Pulmonary artery endothelial cell (primary cell): ENCODE measurements at places on chromosomes 2 and 18.

DNA sequence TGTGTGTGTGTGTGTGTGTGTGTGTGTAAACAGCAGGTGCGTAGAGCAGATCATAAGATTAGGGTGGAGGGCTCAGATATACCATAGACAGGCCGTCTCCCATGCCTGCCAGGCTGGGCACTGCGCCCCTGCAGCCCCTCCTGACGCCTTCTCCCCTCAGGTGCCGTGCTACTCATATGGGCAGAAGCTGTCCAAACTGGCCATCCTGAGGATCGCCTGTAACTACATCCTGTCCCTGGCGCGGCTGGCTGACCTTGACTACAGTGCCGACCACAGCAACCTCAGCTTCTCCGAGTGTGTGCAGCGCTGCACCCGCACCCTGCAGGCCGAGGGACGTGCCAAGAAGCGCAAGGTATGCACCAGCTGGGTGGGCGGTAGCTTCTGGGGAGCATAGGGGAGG is 10.0 kb downstream of the ATOH8 start:
- no peak for DNase-seq

DNA sequence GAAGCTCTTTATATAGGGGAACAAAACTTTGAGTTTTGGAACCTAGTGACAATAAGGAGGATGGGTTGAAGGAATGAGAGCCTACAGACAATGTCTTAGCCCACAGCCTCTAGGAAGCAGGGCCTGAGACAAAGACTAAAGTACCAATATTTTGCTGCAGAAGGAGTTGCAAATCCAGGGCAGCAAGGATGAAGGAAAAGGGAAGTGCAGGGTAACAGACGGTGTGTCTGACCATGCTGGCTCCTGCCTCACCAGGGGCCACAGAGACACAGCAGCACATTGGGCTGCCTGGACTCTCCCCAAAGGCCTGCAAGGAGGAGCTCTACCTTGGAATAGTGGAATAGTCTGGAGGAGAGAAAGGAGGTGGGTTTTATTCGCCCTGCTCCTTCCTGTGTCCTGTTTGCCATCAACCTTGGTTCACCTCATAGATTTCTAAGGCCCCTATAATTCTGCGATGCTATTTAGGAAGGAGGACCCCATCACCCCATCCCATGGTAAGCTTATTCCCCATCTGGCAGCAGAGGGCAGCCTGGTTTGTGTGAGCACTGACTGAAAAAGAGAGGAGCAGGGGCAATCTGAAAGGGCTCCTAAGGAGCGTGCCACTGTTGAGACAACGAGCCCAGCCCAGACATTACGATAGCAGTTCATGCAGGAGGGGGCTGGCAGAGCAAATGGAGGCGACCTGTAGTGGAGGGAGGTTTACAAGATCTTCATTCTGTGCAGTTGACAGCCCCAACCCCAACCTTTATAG is 143.4 kb downstream of the MGAT5 start:
- no peak for DNase-seq

DNA sequence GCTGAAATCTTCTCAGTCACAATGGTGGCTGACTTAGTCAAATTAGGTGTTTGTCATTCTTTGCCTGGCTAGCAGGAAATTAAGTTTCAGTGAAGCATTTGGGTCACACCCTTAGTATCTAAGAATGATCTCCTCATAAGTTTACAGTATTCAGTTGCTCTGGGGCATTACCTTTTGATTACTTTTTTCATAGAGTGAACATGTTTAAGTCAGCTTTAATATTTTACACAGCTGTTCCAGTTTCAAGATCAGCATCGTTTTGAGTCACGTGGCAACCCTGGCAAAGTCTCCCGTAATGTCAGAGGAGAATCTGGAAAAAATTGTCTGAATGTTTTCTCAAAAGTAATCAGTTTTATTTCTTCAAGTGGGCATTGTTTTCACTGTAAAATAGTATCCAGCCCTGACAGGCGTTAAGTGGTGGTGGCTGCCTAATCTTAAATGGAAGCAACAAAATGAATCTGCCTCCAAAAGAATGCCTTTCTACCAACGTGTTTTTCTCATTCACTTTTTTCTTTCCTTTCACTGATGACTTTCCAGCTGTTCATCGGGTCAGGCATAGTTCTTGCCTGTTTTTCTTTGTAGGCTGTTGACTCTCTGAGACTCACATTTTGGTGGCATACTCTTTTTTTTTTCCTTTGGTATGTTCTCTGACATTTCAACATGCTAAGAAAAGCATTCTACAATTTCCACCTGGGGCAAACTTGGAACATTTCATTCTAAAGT is 319.6 kb upstream of the TCF4 start:
- DNase-seq: no peak

DNA sequence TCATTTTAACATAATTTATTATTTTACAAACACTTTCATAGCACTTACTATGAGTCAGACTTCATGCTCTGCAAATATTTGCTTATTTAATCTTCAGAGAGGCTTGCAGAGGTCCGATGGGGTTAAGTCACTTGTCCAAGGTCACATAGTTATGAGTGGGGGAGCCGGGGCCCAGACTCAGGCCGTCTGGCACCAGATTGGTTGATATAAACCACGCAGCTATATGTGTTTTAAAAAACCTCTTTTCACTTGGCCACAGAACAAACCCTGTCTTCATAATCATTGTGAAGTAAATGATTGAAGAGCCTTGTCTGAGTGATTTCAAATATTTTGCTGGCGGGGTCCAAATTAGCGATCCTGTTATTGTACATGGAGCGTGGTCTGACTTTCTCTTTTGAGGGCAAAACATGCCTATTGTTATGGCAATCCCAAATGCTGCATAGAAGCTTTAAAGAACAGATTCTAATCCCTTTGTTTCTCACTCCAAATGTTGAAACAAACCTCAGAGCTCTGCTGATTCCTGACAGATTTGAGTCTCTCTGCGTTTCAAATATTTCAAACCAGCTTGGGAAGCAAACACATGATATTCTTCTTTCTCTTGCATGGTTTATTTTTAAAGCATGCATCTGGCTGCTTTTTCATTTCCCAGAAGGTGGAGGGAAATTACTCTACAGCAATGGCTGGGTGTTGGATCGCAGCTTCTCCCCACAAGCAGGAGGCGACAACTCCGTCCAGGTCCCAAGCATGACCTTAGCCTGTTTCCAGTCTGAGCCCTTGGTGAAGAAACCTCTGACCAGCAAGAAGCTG is 142.4 kb downstream of the DDX1 start:
- DNase-seq: no peak

- DNase-seq: no peak
Measured at GRCh38 chr2:238134393-238134785, 4.1 kb upstream of the KLHL30 start.

DNA sequence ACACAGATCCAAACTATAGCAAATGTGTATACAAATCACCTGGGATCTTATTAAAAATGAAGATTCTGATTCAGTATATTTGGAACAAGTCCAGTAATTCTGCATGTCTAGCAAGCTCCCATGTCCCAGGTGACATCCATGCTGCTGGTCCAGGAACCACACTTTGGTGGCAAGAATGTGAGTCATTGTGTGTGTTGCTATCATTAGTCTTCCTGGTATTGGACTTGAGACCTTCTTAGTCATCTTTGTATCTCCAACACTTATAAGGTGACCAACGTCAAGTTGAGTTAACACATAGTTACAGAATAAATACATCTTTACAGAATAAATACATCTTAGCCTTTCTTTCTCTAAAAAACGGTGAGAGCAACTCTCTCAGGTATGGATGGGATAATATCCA is 107.9 kb upstream of the NDUFV2 start:
- DNase-seq: no peak

- DNase-seq: peak; percentile 35
Measured at GRCh38 chr2:120735746-120736170, at the start of gene GLI2. Gene GLI2 (plus strand): TSS chr2:120735868. CDS start chr2:120797321, 61,453 bp downstream.

GRCh38 chr2:41314511-41315070 is 733.2 kb upstream of the PKDCC start:
- no peak for DNase-seq
